Aorta (tissue), 5 donors: ENCODE measurements at places on chromosomes 3 and 15. TPM values are rescaled to one million over a fixed set of nuclear protein-coding genes. Genes with fewer than 3 reads are reported as not detected.

DNA sequence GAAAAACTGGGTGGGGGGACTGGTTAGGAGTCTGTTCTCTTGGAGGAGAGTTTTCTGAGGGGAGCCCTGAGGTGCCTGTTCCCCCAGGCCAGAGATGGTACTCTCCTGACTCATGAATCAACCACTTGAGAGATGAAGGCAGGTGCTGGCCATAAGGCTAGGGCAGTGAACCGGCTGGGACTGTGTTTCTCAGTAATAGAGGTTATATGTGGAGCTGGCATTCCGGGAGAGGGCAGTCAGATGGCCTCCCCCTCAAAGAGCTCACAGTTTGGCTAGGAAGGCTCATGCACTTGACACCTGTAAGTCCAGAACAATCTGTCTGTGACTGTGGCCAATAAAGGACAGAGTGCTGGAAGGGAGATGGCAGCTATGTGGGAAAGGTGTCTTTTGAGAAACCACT, 10.0 kb upstream of the SCN10A start:
- DNase-seq = no peak

ZNF662 gene
- total RNA-seq = 18.1 TPM

DCLK3 gene
- 0.18 TPM for total RNA-seq

DNA sequence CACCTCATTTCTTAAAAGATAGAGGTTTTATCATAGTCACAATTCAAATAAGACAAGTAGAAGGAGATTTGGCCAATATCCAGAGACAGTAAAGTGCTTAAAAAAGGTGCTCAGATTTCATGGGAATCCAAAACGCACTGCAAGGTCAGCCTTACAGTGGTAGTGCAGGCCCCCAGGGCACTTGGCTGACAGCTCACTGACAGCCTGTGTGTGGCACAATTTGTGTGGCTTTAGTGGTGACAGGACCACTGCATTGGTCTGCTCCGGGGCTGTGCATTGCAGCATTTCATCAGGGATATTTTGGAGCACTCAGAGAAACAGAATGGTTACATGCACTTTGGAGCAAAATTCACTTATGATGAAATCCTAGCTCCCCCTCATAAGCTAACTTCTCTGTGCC, 544.3 kb downstream of the NTRK3 start:
- no peak for DNase-seq

CD200 gene
- total RNA-seq = 45.3 TPM

DNA sequence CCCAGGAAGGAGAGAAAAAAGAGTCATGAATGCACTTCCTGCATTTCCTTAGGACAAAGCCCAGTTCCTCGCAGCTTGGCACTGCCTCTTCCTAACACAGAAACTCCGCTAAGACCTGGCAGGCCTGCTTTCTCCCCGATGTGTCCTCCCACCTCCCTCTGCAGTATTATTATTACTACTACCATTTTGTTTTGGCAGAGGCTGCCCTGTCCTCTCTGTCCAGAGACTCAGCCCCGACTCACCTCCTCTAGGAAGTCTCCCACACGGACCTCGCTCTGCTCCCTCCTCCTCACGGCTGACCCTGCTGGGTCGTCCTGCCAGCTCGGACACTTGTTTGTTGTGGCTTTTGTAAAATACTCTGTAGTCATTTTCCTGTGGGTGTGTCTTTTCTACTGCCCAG, 107.2 kb upstream of the HACD2 start:
- no peak for DNase-seq

DNA sequence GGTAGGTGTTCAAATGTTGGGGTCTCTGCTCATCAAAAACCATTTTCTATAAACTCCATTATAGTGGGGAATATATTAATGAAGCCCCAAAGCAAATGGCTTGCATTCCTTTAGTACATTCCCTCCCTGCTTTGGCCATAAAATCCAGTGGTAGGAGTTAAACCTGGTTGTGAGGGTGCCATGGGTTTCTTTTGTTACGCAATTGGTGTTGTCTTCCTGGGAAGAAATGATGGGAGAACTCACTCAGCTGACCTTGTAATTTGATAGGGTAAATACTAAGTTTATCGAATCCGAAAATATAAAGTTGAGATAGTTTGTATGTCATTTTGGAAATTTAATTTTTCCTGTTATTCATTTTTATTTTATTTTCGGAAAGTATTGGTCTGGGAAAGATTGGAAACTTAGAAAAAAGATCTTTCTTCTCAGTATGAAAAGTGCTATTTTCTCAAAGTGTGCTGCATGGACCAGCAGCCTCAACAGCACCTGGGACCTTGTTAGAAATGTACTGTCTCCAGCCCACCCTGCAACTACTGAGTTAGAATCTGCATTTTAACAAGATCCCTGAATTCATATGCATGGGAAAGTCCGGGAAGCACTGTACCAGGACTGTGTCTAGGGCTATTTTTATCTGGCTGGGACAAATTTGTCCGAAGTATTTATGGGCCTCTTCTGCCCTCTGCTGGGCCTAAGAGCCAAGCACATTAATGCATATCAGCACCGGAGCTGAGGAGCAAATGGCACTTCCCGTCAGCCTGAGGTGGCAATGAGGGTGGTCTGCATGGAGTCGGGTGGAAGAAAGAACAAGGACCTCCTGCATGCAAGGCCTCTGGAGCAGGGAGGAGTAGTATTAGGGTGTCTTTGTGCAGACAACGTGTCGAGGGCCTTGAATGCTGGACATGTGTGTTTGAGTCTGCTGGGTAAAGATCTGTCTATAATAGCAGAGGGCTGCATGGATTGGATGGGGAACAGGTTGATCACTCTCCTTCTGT, 54.7 kb downstream of the FAM81A start:
- DNase-seq = peak; percentile 67

CP gene
- total RNA-seq = 36.2 TPM

DNA sequence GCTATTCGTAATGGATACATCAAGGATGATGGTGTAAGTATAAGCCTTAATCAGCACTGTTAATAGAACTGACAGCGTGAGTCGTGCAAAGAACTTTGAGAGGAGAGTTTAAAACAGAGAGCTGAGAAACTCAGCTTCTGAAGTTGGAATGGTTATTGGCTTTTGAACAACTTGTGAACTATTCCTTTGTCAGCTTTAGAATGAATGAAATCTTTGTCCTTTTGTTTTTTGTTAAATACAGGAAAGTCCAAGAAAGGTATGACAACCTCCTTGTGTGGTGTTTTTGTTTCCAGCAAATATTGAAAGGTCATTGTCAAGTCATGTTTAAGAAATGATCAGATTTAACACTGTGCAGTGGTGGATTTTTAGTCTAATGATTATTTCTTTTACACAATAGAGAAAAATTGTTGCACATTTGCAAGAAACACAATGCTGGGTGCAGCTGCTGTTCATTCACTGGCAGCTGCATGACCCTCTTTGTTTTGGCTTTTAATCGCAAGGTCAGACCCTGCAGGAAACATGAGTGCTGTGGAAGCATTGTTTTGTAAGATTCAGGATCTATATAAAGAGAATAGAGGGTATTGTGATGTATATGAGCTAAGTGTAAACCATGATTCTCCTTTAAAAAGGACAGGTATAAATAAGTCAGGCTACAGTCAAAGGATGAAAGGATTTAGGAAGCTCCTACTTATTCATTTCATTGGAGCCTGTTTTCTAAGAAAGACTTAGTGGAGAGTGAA, 21.7 kb upstream of the ABHD10 start:
- no peak for DNase-seq
